ENCODE measurements at places on chromosomes 3 and 15.

DNA sequence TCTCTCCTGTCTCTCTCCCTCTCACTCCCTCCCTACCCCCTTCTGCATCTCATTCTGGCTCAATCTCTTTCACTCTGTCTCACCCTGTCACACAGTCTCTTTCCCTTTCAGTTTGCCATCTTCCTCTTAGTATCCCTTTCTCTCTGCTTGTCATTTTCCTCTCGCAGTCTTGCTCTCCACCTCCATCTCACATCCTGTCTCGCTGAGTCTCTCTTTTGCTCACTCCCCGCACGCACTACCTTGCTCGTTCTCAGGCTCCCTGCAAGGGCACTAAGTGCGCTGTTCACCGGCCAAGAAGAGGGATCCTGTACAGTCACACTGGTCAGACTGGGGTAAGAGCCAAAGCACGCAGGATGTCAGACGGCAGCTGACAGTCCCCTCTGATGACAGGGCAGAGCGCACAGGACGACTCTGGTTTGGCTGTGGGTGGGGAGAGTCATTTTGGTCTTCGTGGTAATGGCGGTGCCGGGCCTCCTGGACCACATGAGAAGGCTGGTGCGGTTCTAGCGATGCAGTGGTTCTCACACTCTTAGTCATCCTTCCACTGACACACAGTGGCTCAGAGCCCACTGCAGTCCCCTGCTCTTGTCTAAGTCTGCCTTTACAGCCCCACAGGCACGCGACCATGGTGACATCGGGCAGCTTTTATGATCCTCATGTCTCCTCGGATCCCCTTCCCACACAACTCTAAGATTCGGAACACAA is 356.8 kb downstream of the FOXP1 start:
- no peak for DNase-seq

GRCh38 chr15:36599620-36600433 is 20.4 kb downstream of the CDIN1 start:
- DNase-seq: no peak

DNA sequence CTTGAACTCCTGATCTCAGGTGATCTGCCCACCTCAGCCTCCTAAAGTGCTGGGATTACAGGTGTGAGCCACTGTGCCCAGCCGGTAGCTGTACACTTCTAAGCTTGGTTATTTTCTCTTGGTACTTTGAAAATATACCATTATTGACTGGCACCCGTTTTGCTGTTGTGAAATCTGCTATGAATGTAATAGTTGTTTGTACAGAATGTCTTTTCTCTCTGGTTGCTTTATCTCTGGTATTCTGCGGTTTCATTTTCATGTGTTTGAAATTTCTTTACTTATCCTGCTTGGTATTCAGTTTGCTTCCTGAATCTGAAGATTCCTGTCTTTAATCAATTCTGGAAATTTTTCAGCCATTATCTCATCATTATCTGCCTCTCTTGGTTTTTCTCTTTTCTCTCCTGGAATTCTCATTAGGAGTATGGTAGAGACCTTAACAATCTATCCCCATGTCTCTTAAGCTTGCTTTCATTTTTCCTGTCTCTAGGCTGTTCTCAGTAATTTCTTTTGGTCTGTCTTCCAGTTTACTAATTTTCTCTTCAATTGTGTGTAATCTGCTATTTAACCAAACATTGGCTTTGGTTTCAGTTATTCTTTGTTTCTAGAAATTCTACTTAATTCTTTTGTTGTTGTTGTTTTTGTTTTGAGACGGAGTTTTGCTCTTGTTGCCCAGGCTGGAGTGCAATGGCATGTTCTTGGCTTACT is 2.8 kb upstream of the PAK2 start:
- no peak for DNase-seq

DNA sequence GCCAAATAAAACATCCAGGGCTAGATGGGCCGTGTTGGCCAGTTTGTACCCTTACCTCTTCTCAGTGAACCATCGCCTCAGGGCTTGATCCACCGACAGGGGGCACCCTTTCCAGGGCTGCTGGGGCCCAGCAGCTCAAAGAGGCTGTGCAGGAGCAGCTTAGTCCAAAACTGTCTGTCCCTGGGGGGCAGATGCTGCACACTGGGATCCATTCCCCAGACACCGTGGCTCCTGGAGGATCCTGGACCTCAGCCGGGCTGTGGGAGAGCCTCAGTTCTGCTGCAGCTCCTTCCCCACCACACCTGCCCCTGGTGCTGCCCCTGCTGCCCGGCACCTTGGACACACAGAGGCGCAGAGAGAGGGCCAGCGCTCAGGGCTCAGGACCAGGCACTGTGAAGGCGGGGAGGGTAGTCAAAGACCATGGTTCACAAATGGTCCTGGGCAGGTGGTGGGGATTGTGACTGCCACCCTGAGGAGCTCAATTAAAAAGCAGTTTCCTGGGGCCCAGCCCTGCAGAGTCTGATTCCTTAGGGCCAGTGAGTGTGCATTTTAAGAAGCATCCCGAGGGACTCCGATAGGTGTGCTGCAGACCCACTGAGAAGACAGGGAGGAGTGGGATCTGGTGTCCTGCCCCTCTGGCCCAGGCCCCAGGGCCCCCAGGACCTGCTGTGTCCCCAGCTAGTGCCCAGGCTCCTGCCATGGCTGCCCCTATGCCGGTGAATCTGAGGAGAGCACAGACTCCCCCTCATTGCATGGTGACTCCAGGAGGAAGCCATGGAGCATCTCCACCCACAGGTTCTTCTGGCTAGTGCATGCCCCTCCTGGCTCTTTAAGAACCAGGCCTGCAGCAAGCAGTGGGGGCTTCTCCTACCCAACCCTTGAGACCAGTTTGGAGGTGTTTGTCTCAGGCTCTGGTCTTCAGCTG is 86.5 kb upstream of the PRR20G start:
- no peak for DNase-seq

DNA sequence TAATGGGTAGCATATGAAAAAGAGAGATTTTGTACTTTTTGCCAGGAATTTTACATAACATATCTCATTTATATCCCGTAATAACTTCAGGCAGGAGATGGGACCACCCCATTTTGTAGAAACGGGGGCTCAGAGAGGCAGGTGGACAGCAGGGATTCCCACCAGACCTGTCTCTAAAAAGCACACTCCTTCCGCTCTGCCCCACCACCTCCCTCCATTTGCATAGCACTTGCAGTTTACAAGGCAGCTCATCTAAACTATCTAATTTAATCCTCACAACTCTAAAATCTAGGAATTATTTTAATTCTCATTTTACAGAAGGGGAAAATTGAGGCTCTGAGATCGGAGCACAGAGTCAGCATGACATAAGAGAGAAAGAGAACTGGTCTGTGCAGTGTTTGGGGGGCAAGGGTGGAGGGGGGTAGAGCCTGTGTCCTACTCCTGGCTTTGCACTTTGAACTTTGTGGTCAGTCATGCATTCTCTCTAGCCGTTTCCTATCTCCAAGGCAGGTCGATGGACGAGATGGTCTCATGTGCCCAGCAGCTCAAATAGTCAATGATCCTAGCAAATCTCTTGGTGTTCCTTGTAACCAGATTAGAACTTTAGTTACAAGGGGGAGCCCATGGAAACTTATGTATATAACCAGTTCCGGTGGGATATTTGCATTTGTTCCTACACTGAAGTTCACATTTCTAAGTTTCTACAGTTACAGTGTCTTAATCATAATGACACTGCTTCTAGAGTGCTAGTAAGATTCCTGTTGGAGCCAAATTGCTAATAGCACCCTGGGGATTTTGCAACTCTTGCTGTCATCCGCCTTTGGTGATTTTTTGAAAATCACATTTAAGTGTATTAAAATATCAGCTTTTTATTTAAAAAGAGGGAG is 18.6 kb downstream of the CRYGS start:
- DNase-seq: no peak

GRCh38 chr15:91132079-91132478 is 32.0 kb downstream of the SV2B start:
- no peak for DNase-seq

GRCh38 chr3:22632536-22632935 is 570.6 kb upstream of the UBE2E2 start:
- no peak for DNase-seq

GRCh38 chr3:150170852-150171520 is 200.3 kb upstream of the PFN2 start:
- no peak for DNase-seq
